Tibial artery (tissue), 4 donors: ENCODE measurements at places on chromosomes 3 and 15.
A peak's percentile ranks its signal among the peaks of the same experiment; 100 is the strongest.

DNA sequence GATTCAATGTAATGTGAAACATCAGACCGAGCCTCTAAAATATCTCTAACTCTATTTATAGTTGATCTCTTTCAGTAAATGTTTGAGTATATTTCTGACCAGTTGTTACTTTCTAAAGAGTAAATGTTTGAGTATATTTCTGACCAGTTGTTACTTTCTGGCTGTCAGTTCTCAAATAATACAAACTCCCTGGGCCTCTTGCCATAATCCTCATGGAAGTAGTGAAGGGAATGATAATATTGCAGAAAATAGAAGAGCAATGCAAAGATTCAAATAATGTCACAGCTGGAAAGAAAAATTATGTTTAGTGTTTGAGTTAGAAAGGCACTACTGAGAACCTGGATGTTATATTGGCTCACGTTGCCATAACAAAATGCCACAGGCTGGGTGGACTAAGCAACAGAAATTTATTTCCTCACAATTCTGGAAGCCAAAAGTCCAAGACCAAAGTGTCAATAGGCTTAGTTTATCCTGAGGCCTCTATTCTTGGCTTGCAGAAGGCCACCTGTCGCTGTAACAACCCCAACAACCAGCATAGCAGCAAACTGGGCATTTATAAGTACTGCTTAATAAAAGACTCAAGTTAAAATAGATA, 470.6 kb upstream of the BCHE start:
- H3K4me3 ChIP-seq: no peak overlapping the region
- DNase-seq: no peak
- H3K4me1 ChIP-seq: no peaks in the 10 kb centered on the region
- no peak overlapping the region for H3K27ac ChIP-seq

GRCh38 chr3:124256599-124256998, 264.7 kb upstream of the ROPN1 start:
- no peaks in the 10 kb centered on the region for H3K36me3 ChIP-seq
- peaks cover 54% of the 10 kb centered on the region for H3K4me1 ChIP-seq
- no peak overlapping the region for H3K4me3 ChIP-seq
- peak overlapping the region; percentile 62 for H3K27ac ChIP-seq
- no peaks in the 10 kb centered on the region for H3K27me3 ChIP-seq
- DNase-seq: no peak

DNA sequence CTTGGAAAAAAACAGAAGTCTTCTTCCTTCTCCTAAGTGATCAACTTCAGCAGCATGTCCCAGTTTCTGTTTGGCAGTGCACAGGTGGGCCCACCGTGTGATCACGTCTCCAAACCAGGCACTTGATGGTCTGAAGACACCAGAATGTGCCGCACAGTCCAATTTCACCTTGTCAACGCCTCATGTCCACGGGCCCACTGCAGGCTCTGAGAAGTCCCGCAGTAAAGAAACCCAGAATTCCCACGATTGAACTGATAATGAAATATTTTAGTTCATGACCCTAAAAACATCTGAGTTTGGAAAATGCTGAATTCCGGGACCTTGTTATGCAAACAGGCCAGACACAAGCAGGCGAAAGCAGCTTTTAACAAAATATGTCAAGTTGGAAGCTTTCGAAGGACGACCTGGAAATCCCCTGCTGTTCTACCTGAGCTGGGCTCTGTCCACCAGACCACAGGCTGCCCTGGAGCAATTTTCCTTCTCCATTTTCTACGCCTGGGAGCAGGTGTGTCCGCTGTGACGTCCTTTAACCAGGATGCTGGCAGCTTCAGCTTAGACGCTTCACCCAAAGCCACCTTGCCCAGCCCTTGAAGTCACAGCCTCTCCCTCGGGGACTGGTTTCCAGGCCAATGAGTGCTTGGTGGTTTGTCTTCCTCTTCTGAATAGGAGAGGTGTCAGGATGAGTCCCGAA, 167.8 kb upstream of the IQSEC1 start:
- H3K27ac ChIP-seq: no peak overlapping the region
- no peaks in the 10 kb centered on the region for H3K4me1 ChIP-seq
- no peak overlapping the region for H3K4me3 ChIP-seq

DNA sequence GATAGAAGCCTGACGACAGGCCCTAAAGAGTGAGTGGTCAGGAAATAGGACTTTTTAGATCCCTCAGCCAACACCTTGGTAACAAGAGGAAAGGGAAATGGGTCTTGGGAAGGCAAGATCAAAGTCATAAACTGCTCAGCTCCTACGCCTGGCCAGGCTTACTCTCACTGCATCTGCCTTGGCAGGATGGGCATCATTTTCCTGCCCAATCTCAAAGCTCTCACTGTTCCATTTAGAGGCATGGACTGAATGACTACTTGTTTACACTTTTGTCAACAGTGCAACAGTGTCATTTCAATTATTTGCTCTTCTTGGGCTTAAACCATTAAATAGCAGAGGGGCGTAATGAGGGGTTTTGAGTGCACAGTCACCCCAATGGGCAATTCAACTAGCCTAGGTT, 808.7 kb downstream of the GRM7 start:
- H3K36me3 ChIP-seq: no peaks in the 10 kb centered on the region
- no peak overlapping the region for H3K27ac ChIP-seq
- no peaks in the 10 kb centered on the region for H3K27me3 ChIP-seq
- DNase-seq: no peak
- H3K4me3 ChIP-seq: no peak overlapping the region

GRCh38 chr3:32082721-32083120, 23.7 kb upstream of the GPD1L start:
- no peaks in the 10 kb centered on the region for H3K36me3 ChIP-seq
- H3K27me3 ChIP-seq: no peaks in the 10 kb centered on the region
- DNase-seq: peak; percentile 70
- H3K4me1 ChIP-seq: no peaks in the 10 kb centered on the region
- H3K4me3 ChIP-seq: no peak overlapping the region

DNA sequence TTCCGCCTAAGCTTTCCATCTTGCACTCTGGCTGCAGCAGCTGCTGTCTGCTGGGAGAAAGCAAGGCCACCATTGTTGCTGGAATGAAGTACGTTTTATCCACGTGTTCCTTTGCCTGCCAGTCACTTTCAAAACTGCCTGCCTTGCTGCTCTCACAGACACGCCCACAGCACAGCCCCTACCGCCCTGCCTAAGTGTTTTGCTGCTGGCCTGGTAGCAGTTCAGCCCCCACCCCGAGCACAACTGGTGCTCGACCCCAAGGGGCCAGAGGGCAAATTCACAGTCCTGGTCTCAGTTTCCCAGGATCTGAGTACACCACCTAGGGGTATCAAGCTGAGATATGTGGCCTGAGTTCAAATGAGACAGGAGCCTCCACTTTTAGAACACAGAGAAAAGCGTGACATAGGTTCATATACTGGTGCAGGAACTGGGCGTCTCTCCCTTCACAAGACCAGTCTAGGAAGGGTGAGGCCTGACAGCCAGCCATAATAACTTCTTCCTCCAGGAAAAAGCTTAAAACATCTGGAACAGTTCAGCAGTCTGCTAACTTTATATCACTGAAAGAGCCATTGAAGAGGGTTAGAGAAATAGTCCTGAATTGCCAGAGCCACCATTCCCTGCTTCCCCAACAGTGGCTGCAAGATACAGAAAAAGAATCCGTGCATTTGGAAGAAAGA, 1012.3 kb downstream of the ZPLD1 start:
- no peak overlapping the region for H3K27ac ChIP-seq
- no peak for DNase-seq
- no peaks in the 10 kb centered on the region for H3K4me1 ChIP-seq
- no peaks in the 10 kb centered on the region for H3K36me3 ChIP-seq

GRCh38 chr3:136950623-136951022, 7.2 kb upstream of the IL20RB start:
- peaks cover 8% of the 10 kb centered on the region for H3K4me1 ChIP-seq
- no peak overlapping the region for H3K4me3 ChIP-seq
- H3K27me3 ChIP-seq: no peaks in the 10 kb centered on the region
- no peak for DNase-seq

DNA sequence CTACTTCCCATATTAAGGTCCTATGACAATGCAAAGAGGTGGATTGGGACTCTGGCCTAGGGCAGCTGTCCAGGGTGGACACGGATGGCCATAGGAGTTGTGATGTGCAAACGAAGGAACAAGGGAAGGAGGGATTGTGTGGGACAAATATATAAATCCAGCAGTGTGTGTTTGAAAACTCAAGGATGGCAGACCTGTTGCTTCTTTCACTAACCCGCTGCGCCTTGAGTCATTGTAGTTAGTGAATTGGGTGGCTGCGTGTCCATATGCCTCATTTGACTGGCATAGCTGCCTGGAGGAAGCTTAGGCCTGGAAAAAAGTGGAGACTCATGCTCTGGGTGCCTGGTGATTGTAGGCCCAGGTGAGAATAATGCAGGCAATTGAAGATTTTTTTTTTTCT, 334.7 kb downstream of the THSD4 start:
- H3K4me3 ChIP-seq: no peak overlapping the region
- no peaks in the 10 kb centered on the region for H3K36me3 ChIP-seq
- H3K27me3 ChIP-seq: no peaks in the 10 kb centered on the region
- no peak for DNase-seq

DNA sequence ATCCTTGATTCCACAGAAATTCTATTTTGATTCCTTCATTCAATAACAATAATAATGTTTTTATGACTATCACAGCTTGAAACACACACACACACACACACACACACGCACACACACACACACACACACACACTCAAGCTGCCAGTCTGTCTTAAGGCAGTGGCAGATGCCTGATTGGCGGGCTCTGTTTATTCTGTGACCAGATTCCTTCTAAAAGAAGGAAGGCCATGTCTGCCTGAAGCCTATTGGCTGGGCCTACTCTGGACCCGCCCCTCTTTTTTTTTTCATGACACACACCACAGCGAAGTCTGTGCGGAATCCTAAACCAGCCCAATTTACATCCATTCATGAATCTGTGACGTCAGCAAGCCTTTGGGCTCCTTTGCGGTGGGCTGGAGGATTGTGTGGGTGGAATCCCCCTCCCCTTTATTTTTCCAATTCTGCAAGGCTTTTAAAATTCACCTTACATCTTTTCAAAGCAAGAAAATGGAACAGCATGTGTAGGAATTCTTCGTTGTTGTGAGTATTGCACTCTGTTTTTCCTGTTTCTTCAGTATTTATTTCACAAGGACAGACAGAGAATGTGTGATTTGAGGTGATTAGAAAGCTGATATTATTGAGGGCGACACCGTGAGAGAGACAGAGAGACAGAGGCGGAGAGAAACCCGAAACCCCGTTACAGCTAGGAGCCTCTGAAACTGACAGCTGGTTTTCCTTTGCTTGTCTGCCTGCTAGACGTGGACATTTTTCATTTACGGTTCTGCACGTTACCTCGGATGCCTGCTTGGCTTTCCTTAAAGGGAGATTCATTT, at the start of gene MAP3K13:
MAP3K13 (plus strand) TSS at position 287 of the 812 bp plus-strand sequence. CDS start 65,446 bp downstream, outside the sequence.
- H3K4me3 ChIP-seq: peak within 1 kb of the TSS; percentile 61
- H3K27me3 ChIP-seq: no peaks in the 10 kb centered on the region
- H3K36me3 ChIP-seq: no peaks in the 10 kb centered on the region
- DNase-seq: peak; percentile 86
- no peaks in the 10 kb centered on the region for H3K4me1 ChIP-seq
- H3K27ac ChIP-seq: peak within 1 kb of the TSS; percentile 62

DNA sequence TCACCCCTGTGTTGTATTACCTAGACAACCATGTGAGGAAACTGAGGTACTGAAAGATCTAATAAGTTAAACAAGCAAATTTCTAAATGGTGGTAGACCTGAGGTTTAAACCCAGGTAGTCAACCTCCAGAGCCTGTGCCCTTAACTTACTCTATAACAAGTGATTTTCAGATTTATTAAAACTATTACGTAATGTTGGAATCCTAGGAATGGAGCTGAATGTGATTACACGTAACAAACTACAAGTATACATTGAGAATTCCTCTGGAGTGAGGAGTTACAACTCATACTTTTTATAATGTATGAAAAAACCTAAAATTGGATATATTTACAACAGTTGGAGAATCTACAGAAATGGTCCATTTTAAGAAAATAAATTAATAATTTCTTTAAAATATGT, 18.0 kb downstream of the FAM98B start:
- no peak overlapping the region for H3K27ac ChIP-seq
- H3K4me3 ChIP-seq: no peak overlapping the region
- no peak for DNase-seq
- H3K27me3 ChIP-seq: no peaks in the 10 kb centered on the region
- peaks cover 16% of the 10 kb centered on the region for H3K36me3 ChIP-seq

GRCh38 chr3:112646623-112647022, 5.7 kb upstream of the CCDC80 start:
- no peak overlapping the region for H3K27ac ChIP-seq
- H3K4me1 ChIP-seq: peaks cover 32% of the 10 kb centered on the region
- DNase-seq: no peak
- no peaks in the 10 kb centered on the region for H3K27me3 ChIP-seq
- H3K36me3 ChIP-seq: no peaks in the 10 kb centered on the region
- no peak overlapping the region for H3K4me3 ChIP-seq

GRCh38 chr3:81967393-81967792, 205.9 kb upstream of the GBE1 start:
- no peaks in the 10 kb centered on the region for H3K36me3 ChIP-seq
- H3K4me1 ChIP-seq: no peaks in the 10 kb centered on the region
- H3K4me3 ChIP-seq: no peak overlapping the region
- DNase-seq: no peak
- H3K27me3 ChIP-seq: no peaks in the 10 kb centered on the region
- H3K27ac ChIP-seq: no peak overlapping the region

DNA sequence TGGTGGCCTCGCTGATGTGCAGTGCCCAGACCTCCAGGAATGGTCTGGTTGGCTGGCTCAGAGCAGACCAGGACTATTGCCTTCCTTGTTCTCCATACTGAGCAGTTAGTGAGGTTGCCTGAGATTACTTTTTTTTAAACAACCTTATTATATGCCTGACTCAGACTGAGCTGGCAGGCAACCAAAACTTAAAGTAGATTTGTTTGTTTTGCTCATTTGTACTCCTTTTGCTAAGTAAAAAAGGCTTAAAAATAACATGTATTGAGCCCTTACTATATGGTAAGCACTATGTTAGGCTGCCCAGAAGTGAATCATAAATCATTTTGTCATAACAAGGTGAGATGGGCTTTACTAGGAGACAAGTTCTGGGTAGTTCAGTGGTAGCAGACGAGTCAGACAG, 92.4 kb downstream of the GHSR start:
- peaks cover 33% of the 10 kb centered on the region for H3K4me1 ChIP-seq
- no peak overlapping the region for H3K4me3 ChIP-seq
- peaks cover 34% of the 10 kb centered on the region for H3K36me3 ChIP-seq
- no peak for DNase-seq
- H3K27ac ChIP-seq: peak overlapping the region; percentile 29
- H3K27me3 ChIP-seq: no peaks in the 10 kb centered on the region

DNA sequence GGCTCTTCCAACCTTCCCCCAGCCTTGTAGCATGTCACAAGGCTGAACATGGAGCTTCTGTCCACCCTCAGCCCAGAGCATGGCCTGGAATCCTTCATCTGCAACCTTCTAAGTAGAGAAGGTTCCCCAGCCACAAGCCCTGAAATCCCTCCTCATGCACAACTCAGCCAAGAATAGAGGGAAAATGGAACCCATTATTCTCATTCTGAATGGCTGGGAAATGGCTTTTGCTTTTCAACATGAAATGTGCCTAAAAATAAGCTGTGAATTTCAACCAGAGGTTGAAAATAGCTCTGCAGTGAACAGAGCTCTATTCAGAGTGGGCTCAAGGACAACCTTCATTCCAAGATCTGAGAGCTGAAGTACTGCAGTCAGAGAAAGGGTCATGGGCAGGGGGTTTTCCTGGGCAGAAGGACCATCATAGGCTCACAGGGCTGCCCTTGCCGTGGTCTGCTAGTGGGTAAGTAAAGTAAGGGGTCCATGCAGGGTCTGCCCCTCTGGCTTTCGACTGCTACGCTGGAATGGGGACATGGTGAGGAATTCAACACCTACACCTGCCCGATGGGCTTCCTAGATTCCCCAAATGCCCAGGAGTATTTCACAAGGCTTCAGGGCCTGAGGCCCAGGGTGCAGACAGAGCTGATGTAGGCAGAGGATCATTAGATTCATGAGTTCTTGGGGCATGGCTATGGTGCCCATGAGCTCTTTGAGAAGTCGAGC, 35.9 kb downstream of the POC1A start:
- no peaks in the 10 kb centered on the region for H3K36me3 ChIP-seq
- no peaks in the 10 kb centered on the region for H3K4me1 ChIP-seq
- no peaks in the 10 kb centered on the region for H3K27me3 ChIP-seq
- no peak overlapping the region for H3K4me3 ChIP-seq
